Suprapubic skin (tissue), 4 donors: ENCODE measurements at places on chromosomes 2 and 18. TPM values are rescaled to one million over a fixed set of nuclear protein-coding genes. Genes with fewer than 3 reads are reported as not detected.

DNA sequence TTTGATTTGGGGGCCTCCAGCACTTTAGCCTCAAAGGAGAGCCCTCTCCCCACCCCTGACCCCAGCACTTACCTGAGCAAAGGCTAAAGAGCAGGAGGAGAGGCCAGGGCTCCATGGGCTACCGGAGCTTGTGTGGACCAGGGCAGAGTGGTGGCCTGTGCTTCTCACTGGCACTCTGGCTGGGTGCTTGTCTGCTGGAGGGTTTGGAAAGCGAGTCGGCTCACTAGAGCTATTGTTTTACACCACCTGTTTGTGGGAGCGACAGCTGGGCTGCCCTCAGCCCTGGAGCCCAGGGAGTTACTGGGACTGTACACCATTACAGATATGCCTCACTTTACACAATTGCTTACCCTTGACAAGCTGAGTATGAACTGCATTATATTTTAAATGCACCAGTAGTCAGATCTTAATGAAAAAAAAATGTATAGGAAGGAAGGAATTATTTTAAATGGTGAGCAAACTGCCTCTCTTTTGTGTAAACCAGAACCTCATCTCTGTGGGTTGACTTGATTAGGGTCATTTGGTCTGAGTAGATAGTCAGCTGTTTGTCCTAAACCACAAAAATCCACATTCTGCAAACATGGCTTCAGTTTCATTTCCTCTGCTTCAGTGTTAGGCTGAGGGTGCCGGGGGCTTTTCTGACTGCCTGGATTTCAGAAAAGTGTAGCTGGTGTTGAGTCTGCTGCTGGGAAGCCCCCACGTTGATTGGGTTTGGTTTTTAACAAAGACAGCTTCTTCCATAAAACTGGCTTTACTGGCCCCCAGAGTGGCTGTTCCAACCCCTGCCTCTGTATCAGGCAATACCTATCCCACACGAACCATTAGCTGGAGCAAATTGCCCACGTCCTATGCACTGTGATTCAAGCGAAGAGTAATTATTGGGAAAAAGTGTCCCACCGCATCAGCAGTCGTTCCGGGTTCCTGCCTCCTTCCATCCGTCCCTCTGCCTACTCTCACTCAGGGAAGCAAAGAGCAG is at the start of gene CHRNA1:
Gene CHRNA1, minus strand, starts transcription at position 193 of the 976 bp plus-strand sequence. Its CDS starts 78 bp downstream, at position 115.
- H3K4me3 ChIP-seq, result no peak within 1 kb of the TSS
- H3K27me3 ChIP-seq, result no peaks in the 10 kb centered on the region
- H3K4me1 ChIP-seq, result no peaks in the 10 kb centered on the region
- no peak within 1 kb of the TSS for H3K27ac ChIP-seq
- no peak for DNase-seq

- DNase-seq, result no peak
- peaks cover 9% of the 10 kb centered on the region for H3K4me1 ChIP-seq
- H3K4me3 ChIP-seq, result no peak overlapping the region
These were observed 48.2 kb downstream of the OSBPL6 start for GRCh38 chr2:178242552-178242883.

RETREG2 gene
- total RNA-seq, result 83.3 TPM

DNA sequence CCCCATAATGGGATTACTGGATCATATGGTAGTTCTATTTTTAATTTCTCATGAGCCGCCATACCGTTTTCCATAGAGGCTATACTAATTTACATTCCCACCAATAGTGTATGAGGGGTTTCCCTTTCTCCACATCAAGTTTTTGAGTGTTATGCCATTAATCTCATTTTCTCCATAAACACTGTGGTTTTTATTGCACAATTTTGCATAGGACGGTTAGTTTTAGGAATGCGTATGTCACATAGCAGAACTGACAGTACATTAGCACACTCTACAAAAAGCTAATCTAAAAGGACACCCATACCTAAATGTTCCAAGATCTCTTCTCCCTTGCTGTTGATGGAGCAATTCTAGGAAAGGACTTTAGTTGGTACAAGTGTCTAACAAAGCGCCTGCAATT is 32.5 kb downstream of the DARS1 start:
- H3K36me3 ChIP-seq, result no peaks in the 10 kb centered on the region
- no peak overlapping the region for H3K4me3 ChIP-seq
- H3K27me3 ChIP-seq, result no peaks in the 10 kb centered on the region
- no peak overlapping the region for H3K27ac ChIP-seq
- peaks cover 12% of the 10 kb centered on the region for H3K4me1 ChIP-seq

DNA sequence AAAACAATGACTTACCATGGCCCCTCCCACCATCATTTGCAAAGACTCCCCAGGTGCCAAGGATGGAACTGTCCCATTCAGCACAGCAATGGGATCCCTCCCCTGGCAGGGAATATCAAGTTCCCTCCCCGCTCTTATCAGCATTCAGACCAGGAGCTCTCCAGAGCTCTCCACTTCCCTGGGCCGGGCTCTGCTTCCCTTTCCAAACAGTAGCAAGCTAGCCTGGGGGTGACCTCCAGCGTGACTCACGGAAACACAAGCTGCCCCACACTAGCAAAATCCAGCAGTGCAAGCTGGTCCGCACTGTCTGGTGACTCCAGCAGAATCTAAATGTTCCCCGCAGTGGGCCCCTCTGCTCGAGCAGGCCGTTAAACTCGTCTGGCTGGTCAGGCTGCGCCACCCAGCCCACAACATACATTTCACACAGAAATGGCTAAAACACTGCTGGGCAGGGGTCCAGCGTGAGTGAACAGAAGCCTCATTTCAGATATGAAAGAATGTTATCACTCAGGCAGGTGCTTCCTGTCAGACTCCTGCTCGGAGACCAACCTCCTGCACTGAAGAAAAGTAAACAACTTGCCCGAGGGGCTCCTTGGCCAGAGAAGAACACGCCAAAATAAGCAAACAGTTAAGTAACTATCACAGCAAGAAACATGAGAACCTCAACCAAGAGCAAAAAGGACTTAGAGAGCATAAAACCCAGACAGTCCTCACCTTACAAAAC is 33.9 kb downstream of the STAT1 start:
- no peak for DNase-seq
- no peaks in the 10 kb centered on the region for H3K27me3 ChIP-seq
- H3K27ac ChIP-seq, result no peak overlapping the region

GRCh38 chr2:221156062-221156734 is 415.9 kb downstream of the EPHA4 start:
- no peak for DNase-seq
- no peak overlapping the region for H3K4me3 ChIP-seq
- no peak overlapping the region for H3K27ac ChIP-seq
- H3K36me3 ChIP-seq, result no peaks in the 10 kb centered on the region

RPIA gene
- total RNA-seq, result 9.7 TPM

DNA sequence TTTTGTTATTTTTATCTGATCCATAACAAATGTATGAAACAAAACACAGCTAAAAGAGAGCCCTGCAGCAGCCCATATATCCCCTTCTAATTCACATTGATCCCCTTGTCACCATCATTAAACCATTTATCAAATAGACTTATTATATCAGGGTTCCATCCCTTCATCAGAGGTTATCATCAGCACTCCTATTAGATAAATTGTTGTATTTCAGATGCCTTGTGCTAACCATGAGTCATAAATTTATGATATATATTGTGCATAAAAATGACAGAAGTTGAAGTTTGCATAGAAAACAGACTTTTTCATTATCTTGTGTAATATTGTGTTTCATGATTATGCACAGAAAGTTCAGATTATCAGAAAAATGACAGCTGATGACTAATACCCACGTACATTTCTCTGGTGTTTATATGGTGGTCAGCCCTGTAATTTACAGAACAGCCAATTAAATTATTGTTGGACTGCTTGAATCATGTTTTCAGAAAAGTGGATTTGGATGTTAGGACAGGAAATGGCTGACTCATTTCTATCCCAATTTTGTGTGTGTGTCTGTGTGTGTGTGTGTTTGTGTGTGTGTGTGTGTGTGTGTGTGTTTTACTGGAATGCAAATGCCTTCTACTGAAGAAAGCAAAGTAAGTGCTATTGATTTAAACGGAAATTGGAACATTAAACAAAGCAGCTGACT is 80.9 kb downstream of the PPP1R1C start:
- no peak overlapping the region for H3K4me3 ChIP-seq
- no peak overlapping the region for H3K27ac ChIP-seq
- H3K4me1 ChIP-seq, result peaks cover 5% of the 10 kb centered on the region

DNA sequence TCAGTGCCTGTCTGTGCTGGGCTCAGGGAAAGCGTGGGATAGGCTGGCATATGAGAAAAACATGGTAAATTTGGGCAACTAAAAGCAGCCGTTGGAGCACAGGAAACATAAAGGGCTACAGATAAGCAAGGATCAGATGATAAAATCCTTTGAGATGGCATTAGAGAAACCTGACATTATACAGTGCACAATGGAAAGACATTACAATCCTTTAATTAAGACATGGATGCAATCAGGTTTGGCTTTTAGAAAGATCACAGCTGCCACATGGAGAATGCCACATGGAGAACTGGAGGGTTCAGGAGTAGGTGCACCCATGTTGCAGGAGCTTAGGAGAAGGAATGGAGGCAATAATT is 117.3 kb downstream of the CDC42EP3 start:
- no peak for DNase-seq
- H3K4me3 ChIP-seq, result no peak overlapping the region
- H3K36me3 ChIP-seq, result no peaks in the 10 kb centered on the region
- H3K27me3 ChIP-seq, result no peaks in the 10 kb centered on the region
- no peak overlapping the region for H3K27ac ChIP-seq

DNA sequence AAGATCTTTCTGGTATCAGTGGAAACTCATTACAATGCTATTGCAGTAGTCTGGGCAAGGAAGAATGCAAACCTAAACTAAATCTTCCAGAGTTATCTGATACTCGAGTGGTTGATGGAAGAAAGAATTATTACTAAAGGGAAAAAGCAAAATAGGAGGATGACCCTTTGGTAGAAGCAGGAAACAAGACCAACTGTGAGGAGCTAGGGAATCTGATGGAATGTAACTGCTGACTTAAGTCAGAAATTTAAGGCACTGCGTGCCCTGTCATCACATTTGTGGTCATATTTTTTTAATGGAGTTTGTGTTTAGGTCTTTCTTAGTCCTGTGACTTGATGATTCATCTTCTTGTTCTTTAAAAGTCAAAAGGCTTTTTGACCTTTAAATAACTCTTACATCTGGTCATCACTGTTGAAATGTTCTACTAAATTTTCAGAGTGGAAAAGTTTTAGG is 36.5 kb upstream of the ARMC9 start:
- H3K4me3 ChIP-seq, result no peak overlapping the region
- H3K27me3 ChIP-seq, result no peaks in the 10 kb centered on the region
- no peak for DNase-seq
- peaks cover 13% of the 10 kb centered on the region for H3K4me1 ChIP-seq

- DNase-seq, result no peak
- no peaks in the 10 kb centered on the region for H3K27me3 ChIP-seq
- H3K4me1 ChIP-seq, result no peaks in the 10 kb centered on the region
- H3K36me3 ChIP-seq, result no peaks in the 10 kb centered on the region
These were observed 148.3 kb upstream of the KLHL14 start for GRCh38 chr18:32920796-32921787.
